ENCODE measurements at places on chromosomes 3 and 15. TPM values are rescaled to one million over a fixed set of nuclear protein-coding genes. Genes with fewer than 3 reads are reported as not detected.

Gene ALCAM
- 168 TPM for total RNA-seq

Gene DISP2
- 0.87 TPM for total RNA-seq

Gene IL5RA
- not detected for total RNA-seq

DNA sequence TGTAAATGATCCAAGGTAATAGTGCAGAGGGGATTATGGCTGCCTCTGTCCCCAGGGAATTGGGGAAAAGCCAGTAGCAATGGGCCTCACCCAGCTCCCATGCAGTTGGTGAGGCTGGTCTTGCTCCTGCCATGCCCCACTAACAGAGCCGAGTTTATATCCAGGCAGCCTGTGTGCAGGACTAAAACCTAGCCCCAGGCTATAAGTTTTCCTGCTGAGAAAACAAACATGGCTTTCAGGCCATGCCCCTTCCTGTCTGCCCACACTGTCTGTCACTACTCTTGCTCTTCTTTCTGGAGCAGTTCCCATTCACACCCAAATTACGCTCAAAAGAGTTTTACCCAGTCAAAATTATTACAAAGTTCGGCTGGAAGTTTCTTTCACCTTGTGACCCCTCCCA is 73.5 kb upstream of the SPATA16 start:
- H3K27me3 ChIP-seq, result peaks cover 20% of the 10 kb centered on the region
- no peaks in the 10 kb centered on the region for H3K4me1 ChIP-seq
- no peak overlapping the region for H3K27ac ChIP-seq
- H3K36me3 ChIP-seq, result no peaks in the 10 kb centered on the region

DNA sequence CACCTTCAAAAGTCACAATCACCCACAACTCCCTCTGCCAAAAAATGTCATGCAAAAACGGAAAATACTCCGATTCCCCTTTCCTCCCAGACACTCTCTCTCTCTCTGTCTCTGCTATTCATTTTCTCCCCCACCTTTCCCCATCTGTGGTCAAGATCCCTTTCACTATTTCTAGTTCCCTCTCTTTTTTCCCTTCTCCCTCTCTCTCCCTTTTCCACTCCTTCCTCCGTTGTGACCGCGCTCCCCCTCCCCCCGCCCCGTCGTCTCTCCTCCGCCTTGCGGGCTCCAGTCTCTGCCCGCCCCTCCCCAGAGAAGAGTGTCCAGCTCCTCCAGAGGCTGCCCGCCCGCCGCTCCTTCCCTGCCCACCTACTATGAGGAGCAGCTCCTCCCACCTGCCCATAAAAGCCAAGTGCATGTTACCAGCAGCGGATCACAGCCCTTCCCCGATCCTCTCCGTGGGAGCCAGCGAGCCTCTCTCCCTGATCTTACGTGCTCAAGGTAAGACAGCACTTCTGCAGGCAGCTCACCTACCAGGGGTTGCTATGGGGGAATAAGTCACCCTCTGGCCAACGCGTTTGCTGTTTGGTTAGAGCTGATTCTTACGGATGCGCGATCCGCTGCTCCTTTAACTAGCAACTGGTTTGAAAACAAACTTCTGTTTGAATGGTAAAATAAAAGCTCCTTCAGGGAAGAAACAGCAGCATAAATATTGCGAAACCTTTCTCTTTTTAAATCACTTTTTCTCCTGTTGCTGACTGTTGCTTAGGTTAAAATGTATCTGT is at the start of gene COL8A1:
Gene COL8A1 (plus strand): TSS at position 428 of the 782 bp plus-strand sequence. CDS start 152,089 bp downstream, outside the sequence.
- H3K4me3 ChIP-seq, result peak within 1 kb of the TSS; percentile 72
- no peaks in the 10 kb centered on the region for H3K27me3 ChIP-seq
- no peaks in the 10 kb centered on the region for H3K36me3 ChIP-seq
- peak within 1 kb of the TSS; percentile 79 for H3K27ac ChIP-seq

Measured in PC-3 (cell line).